T-helper 17 cell (primary cell): ENCODE measurements at places on chromosomes 13 and 19.

GRCh38 chr19:37669450-37669914 lies 14.2 kb upstream of the ZFP30 start:
- no peak for DNase-seq

- DNase-seq, result no peak
These were observed 11.2 kb downstream of the ZNF45 start for GRCh38 chr19:43923875-43924274.

- no peak for DNase-seq
These were observed 1.8 kb downstream of the CRLF1 start for GRCh38 chr19:18604820-18605159.

- no peak for DNase-seq
These were observed 194.0 kb downstream of the FGF14 start for GRCh38 chr13:102207680-102208342.

- no peak for DNase-seq
These were observed 931 bp downstream of the USP12 start for GRCh38 chr13:27170516-27171243.

DNA sequence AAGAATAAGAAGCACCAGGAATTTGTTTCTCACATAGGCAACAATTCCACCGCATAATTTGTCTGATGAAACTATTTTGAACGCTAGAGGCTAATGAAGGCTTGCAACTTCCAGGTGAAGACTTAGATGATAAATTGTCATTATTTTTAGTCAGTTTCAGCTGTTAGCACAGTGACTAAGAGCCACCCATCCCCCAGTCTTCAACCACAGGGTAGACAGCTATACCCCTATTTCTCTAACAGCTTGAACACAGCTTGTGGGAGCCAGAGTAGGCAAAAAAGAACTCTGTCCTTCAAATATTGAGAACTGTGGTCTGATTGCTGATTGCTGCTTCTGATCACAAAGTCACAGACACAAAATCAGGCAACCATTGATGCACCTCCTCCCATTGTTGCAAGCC lies 1124.8 kb upstream of the PRR20A start:
- no peak for DNase-seq

DNA sequence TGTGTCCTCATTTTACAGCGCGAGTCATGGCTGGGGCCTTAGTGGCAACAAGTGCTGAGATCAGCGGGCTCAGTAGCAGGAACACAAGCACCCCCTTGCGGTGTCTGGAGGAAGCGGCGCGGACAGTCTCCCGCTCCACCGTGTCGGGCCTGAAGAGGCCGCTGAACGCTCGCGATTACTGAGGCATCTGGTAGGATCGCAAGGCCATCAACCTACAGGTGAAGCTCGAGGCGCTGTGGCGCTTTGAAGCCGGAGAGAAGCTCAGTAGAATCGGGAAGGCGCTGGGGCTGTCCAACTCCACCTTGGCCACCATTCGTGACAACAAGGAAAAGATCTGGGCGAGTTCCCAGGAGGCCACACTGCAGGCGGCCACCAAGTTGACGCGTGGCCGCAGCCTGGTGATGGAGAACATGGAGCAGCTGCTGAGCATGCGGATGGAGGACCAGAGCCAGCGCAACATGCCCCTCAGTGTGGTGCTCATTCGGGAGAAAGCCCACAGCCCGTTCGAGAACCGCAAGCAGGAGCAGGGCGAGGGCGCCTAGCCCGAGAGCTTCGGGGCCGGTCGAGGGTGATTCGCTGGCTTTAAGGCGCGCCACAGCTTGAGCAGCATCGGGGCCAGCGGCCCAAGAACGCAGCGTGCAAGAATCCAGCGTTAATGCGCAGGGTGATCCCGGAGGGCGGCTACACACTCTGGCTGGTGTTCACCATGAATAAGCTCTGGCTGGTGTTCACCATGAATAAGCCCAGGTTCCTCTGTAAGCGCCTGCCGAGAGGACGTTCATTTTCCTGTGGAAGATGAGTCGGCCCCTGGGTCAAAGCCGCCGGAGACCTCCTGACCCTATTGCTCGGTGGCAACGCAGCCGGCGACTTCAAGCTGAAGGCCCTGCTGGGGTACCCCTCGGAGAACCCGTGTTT lies 8.3 kb upstream of the MZF1 start:
- DNase-seq, result peak; percentile 92

DNA sequence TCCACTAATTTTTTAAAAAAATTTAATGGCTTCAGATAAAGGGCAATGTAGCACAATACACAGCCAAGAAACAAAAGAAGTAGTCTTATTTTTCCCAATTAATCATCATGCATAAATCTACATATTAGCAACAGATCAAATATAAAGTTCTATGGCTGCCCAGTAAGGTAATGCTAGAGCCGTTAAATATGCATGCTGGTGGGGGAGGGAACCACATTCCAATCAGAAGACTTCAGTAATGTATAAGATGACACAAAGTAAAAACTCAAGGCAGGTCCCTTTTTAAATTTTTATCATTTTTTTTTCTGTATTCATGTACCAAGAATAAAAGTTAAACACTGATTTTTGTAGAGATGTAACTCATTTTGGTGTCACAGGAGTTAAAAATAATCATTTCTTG lies 62.0 kb downstream of the MPHOSPH8 start:
- no peak for DNase-seq

DNA sequence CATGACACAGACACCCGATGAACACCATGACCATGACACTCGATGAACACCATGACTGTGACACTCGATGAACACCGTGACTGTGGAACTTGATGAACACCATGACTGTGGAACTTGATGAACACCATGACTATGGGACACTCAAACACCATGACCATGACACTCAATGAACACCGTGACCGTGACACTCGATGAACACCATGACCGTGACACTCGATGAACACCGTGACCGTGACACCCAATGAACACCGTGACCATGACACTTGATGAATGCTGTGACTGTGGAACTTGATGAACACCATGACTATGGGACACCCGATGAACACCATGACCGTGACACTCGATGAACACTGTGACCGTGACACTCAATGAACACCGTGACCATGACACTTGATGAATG lies 31.5 kb downstream of the ZFR2 start:
- no peak for DNase-seq

GRCh38 chr13:59094181-59094580 lies 1069.5 kb downstream of the DIAPH3 start:
- DNase-seq, result no peak

DNA sequence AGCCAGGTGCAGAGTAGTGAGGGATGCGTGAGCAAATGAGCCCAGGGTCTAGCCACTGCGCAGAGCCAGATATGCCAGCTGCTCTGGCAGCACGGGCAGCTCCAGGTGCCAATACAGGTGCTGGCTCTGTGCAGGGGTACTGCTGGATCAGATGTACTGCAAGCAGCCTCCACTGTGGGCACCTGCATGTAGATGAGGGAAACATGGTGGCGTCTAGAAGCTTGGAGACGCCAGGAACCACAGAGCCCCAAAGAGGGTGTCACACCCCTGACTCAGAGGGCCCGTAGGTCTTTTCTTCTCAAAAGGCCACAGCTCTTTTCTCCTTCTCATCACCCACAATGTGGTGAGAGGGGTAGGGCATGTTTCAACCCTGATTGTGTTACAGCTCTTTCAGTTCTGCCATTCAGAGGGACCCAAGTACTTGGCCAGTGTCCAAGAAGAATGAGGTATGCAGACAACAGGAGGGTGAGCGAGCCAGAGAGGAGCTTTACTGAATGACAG lies 244.4 kb upstream of the SLITRK1 start:
- no peak for DNase-seq

DNA sequence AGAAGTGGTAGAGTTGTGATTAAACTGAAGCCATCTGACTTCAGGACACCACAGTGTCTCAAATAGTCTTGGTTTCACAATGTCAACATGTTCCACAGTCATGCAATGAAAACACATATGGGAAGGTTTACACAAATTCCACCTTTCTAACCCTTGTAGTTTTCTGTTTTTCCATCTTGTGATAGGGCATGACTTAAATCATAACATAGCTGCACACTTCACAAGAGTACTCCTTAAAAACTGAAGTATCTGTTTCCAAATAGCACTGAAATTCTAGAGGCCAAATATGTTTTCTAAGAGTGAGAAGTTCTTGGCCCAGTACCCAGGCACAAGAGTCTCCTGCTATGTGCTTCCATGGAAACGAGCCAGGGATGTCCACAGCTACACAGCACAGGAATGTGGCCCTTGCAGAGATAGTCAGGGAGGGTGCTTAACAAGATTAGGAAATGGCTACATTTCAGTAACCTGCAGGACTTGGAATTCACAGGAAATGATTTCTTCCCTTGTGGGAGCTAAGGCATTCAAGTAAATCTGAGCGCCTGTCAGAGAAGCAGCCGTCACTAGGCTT lies 269.1 kb downstream of the NDFIP2 start:
- DNase-seq, result no peak

- DNase-seq, result no peak
These were observed 61.6 kb upstream of the GPR12 start for GRCh38 chr13:26822146-26822545.

- no peak for DNase-seq
These were observed 58.3 kb downstream of the DOCK9 start for GRCh38 chr13:98919566-98919965.

DNA sequence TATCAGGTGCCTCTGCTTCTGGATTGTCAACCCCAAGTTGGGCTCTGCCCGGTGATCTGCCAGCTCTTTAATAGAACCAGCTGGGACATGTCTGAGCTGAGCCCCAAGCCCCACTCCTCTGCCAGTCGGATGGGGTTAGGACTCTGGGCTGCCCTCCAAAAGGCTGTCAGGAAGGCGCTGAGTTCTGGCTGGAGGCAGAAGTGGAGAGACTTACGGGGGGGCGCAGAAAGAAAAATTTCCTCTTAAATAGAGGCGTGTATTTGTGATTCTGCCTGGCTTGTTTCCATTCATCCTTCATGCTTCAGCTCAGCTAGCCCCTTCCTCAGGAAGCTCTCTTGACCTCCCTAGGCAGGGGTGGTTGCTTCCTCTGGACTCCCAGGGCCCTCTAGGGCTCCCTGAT lies 985 bp upstream of the KCNK6 start:
- no peak for DNase-seq

DNA sequence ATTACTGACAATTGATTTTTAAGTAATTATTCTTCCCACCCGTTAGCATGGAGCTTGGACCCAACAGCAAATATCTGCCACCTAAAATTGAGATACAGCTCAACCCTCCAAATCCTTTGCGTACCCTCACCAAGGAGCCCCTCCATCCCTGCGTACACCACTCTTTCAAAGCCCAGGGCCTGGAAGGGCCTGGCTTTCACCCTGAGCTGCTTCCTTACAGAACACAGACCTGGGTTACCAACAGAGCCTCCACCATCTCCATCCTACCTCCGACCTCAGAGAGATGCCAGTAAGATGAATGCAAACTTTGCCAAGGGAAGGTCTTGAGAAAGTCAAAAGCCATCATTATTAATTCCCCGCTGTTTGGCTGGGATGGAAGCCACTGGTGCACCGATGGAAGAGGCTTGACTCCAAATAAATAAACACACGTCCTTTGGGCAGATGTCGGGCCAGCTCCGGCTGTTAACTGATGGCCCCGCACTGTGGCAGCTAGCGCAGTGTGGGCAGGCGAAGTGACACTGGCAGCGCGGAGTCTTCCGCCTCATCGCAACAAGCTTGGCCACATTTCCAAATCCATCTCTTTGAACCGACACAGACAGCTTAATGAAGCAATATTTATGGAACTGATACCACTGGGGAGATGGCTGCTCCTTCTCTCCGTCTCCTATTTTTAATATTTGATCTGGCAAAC lies 150.2 kb upstream of the VSTM2B start:
- DNase-seq, result no peak

DNA sequence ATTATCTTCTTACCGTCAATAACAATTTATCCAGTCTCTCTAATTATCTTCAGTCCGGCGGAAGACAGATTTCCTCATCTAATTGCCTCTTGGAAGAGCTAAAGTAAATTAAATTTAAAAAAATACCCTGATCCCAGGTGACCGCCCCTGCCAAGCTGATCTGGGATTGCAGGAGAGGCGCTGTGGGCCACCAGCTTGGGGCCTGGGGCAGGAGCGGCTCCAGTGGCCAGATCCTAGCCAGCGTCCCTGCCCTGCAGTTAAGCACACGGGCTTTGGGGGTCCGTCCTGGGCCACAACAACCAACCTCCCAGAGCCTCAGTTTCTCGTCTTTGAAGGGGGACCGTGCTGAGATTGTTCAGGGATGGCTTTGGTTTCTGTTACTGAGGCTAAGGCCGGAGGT lies 12.4 kb upstream of the TMEM255B start:
- no peak for DNase-seq

- peak; percentile 18 for DNase-seq
These were observed 69.6 kb downstream of the ARHGEF7 start for GRCh38 chr13:111184458-111185401.

DNA sequence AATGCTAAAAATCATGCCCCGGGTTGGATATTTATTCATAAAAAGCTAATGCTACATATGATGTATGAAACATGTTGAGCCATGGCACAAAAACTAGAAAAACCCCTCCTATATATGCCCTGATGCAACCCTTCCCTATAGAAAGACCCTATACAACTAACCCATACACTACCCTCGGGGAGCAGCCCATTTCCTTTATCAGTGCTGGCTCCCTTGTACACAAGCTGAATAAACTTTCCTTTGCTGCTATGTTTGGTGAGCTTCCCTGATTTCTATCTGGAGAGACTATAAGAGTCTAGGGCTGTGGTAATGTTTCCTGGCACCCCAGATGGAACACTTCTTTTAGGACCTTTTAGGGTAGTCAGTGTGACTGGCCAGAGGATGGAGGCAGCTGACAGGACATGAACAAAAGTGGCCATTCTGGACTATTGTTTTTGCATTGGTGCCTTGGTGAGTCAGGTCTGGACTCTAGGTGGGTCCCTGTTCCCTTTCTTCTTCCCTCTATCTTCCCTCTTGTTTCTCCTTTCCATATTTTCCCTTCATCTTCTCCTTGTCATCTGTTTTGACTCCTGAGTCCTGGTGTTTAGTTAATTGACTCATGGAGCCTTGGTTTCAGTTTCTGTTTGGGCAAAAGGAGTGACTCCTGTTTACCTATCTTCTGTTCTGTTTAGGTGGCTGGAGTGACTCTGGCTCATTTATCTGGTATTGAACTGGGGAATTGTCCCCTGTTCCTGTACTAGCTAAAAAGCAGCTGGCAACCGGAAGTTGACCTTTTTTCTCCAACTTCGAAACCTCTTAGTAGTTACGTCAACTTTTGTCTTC lies 1321.8 kb upstream of the PCDH9 start:
- no peak for DNase-seq

- DNase-seq, result no peak
These were observed 40.5 kb downstream of the ACTN4 start for GRCh38 chr19:38687837-38688378.

- no peak for DNase-seq
These were observed 813.6 kb upstream of the MIR17HG start for GRCh38 chr13:90533866-90534265.

GRCh38 chr13:73879346-73880015 lies 254.7 kb downstream of the KLF12 start:
- no peak for DNase-seq

- no peak for DNase-seq
These were observed 474.0 kb downstream of the FOXO1 start for GRCh38 chr13:40192452-40192851.

GRCh38 chr13:30934381-30934780 lies 1.9 kb downstream of the TEX26 start:
- no peak for DNase-seq

GRCh38 chr13:112977525-112977924 lies 8.5 kb downstream of the MCF2L start:
- no peak for DNase-seq
